Midbrain (tissue), 1 donor: ENCODE measurements at places on chromosomes 7 and 10.

DNA sequence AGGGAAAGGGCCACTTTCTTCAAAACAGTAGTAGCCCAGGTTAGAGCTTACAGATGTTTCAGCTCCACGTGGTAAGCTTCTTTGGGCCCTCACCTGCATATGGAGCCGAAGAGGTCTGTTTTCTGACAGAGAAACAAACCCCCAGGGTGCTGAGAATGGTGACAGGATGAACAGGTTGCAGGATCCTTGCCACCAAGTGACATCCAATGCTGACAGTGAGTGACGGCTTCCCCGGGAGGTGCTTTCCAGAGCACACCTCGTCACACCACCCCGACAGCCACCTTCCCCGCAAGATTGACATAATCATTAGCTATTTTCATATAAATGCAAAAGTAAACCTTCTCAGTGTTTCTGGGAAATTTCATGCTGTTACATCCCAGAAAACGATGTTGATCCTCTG lies 109.3 kb upstream of the BTBD16 start:
- no peak for DNase-seq

DNA sequence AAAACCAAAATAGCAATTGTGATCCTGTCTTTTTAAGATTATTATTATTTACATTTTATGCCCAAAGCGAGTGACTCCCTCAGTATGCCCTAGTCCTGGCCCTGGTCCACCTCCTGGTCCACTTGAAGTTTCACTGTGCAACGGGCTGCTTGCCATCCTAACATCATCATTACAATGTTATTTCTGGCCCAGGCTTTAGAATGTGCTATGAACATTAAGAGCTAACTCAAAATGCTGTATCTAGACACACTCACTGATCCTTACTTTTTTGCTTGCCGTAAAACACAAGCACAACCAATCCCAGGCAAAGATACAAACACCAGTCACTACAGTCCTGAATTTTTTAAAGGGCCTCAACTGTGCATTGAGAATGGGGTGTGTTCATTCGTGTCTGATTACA lies 38.4 kb downstream of the RHOBTB1 start:
- DNase-seq = no peak

- peak; percentile 5 for DNase-seq
Measured at GRCh38 chr7:36659172-36659516, 65.2 kb downstream of the AOAH start.

DNA sequence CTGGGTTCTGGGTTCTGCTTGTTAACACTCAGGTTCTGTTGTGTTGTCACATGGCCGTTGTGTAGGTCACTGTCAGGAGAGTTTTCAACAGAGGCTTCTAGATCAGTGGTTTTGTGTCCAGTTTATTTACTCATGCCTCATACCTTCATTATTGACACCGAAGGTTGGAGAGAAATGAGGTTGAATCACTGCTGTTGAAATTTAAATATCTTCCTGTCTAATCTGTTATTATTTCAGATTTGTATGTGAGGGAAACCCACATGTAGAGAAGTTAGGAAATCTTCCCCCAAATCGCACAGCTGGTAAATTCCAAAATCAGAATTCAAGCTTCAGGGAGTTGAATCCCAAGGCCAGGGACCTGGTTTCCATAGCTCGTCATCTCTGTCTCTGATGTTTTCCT lies 28.3 kb upstream of the KLF6 start:
- DNase-seq = no peak

DNA sequence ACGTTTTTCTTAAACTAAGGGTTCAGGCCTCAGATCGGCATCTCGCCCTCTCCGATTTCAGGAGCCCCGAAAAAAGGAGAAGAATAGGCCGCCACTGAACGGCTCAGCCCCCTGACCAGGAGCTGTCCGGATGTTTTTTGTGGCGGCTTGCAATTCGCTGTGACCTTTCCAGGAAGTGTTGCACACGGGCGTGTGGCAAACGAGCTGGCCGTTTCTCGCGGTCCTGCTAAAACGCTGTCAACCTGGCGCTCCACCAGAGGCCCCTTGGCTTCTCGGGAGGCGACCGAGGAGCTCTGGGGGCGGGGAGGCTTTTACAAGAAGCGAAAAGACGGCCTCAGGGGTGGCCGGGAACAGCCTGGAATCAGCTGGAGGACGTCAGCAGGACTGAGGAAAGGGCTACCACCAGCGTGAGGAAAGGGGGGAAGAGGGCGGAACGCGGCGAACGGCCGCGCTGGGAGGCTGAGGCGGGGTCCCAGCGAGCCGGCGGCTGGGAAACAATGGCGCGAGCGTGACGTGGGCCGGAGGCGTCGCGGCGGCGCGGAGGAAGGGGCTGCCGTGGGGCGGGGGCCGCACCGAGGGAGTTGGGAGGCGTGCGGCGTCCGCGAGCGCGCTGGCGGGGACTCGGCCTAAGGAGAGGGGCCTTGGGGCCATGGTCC lies 493 bp downstream of the NT5C2 start:
- peak; percentile 69 for DNase-seq

- no peak for DNase-seq
Measured at GRCh38 chr7:130959743-130960207, 225.8 kb upstream of the KLF14 start.

DNA sequence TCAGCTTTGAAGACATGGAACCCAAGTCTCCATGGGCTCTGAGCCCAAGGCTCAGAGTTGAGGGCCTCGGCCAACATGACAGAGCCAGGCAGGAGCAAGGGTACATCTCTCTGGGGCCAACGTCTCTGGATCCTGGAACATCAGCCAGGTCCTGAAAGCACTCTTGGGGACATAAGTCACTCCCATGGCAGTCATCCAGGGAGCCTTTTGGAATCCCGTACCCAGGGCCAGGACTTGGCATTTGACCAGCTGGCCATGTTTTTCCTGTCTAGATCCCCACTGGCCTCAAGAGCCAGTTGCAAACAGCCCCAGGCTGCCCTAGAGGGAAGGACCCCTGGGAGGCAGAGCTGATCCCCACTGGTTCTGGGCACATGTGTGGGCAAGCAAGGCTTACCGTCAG lies 4.3 kb upstream of the CXCL12 start:
- no peak for DNase-seq

DNA sequence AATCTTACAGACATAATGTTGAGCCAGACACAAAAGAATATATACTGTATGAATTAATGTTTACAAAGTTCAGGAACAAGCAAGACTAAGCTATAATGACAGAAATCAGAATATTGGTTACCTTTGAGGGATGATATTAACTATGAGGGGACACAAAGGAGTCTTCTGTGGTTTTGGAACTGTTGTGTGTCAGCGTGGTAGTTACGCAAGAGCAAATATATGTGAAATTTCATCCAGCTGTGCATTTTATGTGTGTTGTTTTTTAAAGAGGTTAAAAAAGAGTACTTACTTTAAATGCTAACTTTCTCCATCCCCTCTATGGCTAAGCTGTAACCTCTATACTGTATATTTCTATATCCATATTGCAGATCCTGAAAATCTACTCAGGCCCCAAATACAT lies 14.9 kb downstream of the SLC25A28 start:
- DNase-seq = no peak

GRCh38 chr7:66697449-66698438 lies 42.8 kb upstream of the RABGEF1 start:
- peak; percentile 60 for DNase-seq

GRCh38 chr10:102113956-102114857 lies 6.0 kb downstream of the LDB1 start:
- DNase-seq = peak; percentile 32

GRCh38 chr10:124344931-124345330 lies 73.8 kb downstream of the OAT start:
- no peak for DNase-seq

- no peak for DNase-seq
Measured at GRCh38 chr10:11594589-11595394, 16.7 kb downstream of the USP6NL start.

GRCh38 chr7:45001826-45002225 lies 1.8 kb downstream of the CCM2 start:
- DNase-seq = no peak
